Stimulated activated CD8-positive, alpha-beta memory T cell treated with anti-CD3 and anti-CD28 coated beads, Interleukin-15, amount 100 ng/mL, for 1 hour (primary cell): ENCODE measurements at places on chromosomes 11 and 22.

DNA sequence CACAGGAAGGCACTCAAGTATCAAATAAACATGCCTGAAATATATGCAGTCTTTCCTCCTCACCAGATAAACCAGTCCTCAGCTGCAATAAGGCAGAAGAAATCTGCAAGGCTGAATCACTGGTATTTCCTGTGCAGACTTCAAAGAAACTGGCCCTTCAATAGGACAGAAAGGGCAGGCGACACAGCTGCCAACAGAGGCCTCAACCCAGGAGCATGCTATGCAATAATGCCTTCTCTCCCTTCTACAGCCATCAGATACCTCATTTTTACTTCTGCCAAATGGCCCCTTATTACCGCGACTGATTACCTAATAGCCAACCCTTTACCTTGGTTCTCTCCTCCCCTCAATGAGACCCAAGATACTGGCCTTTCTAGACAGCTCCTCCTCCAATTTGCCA is 8.0 kb downstream of the NUMA1 start:
- DNase-seq: no peak

DNA sequence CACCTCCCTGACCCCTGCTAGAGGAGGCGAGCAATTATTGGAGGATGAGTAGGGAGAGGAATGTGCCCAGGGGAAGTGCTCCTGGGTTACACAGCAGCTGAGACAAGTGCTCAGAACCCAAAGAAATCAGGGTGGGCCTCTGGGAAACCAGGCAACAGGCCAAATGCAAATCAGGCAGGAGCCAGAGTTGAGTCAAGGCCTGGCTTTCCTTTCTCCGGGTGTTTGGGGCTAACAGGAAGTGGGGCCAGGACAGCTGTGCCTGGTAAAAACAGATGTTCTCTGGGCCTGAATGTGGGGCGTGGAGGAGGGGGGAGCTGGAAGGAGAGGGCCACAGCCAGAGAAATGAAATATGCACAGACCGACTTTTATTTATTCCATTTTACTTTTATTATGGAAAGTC is 22.0 kb downstream of the MFNG start:
- DNase-seq: no peak

GRCh38 chr11:105357764-105358163 is 218.2 kb upstream of the CARD18 start:
- DNase-seq: no peak

DNA sequence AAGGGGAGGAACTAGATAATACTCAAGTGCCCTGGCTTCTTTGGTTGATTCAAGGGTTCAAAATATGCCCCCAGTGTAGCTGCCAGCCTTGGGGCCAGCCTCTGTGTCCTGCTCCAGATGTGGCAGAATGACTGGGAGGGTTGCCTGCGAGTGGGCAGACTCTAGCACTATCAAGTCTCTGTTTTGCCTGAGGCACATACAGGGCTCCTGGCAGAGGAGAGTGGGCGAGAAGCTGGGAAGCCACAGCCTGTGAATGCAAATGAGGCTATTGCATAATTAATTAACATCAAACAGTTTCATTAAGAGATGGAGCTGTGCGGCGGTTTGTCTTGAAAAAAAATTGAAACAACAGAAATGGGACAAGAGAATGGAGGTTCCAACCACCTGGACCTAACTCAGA is 50.8 kb downstream of the BUD13 start:
- no peak for DNase-seq

GRCh38 chr11:113685654-113686359 is 20.3 kb downstream of the TMPRSS5 start:
- DNase-seq: no peak

DNA sequence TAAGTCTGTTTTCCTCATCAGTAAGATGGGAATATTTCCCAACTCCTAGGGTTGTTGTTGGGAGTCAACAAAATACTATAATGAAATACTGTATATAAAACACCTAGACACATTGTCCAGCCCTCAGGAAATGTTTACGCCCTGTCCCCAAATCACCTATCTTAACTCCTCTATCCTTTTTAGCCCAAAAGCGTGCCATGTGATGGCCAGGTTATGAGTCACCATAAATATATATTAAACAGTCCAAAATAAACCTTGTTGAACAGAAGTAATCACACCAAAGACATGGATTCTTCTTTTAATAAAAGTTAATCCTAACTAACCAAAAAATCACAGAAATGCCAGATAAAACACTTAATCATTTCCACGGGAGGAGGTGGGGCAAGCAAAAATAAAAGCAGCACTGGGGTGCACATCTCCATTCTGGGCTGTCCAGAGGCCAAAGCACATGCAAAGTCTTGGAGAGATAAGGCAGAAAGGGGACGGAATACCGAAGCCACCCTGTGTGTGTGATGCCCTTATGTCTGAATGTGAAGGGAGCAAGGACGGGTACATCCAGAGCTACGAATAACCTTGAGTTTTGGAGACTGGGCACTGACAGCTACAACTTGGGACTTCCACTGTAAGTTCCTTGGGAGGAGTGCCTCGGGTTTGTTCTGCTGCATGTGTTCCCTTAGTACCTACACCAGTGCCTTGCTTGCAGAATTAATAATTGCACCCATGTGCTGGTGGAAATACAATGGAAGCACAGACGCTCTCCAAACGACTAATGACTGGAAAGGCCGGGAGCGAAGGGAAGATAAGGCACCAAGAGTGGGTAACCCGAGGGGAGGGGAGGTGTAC is 1.1 kb downstream of the OSBP start:
- DNase-seq: no peak

DNA sequence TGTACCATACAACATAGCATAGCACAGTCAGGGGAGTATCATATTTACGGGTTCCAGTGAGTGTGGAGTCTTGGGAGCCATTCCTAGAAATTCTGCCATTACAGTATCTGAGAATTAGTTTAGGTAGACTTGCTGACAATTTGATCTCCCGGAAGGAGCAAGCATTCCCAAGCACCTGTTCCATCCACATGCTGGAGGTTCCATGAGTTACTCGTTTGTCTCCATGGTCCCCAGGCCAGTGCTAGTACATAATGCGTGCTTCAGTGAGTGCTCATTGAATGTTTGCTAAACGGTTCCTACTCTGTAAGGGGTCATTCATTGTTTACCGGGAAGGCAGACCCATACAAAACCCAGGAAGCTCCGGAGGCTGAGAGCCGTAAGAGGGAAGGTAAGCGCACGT is 27.4 kb upstream of the MYOD1 start:
- no peak for DNase-seq

GRCh38 chr11:76459299-76459698 is 14.5 kb downstream of the EMSY start:
- DNase-seq: no peak

GRCh38 chr11:118522571-118523072 is 4.7 kb upstream of the TTC36 start:
- DNase-seq: no peak

DNA sequence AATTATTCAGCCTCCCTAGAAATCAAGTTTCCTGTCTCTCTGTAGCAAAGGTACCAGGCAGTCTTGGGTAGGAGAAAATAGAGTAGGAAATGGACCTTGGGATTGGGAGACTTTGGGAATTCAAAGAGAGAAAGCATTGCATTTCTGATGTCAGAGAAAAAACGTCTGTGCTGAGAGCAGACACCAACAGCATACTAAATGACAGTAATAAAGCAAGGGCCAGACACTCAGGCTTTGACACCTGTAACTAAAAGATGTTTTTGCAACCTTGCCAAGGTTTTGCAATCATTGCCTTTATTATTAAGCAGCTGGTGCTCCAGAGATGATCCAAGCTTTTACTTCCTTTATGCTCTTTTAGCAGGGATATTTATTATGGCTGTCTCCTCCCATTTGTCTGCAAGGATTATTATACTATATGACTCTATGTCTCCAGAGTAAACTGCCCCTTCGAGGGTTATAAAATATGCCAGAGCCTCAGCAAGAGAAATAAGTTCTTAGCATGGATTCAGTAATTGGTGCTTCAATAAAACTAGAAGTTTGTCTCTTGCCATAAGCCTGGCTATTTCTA is 85.2 kb upstream of the GRAMD1B start:
- DNase-seq: no peak

DNA sequence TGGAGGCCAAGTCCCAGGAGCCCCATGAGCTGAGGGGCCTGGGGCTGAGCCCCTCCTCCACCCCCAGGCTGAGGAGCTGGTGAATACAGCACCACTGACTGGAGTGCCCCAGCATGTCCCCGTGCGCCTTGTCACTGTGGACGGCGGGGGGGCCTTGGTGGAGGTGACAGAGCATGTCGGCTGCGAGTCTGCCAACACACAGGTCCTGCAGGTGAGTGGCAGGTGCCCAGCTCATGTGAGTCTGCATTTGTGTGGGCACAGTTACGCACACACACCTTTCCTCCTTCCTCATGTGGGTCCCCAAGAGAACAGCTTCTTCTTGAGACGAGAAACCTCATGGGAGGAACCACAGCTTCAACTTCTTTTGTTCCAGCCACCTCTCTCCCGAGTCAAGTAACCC is 7.7 kb downstream of the TMEM132A start:
- no peak for DNase-seq

DNA sequence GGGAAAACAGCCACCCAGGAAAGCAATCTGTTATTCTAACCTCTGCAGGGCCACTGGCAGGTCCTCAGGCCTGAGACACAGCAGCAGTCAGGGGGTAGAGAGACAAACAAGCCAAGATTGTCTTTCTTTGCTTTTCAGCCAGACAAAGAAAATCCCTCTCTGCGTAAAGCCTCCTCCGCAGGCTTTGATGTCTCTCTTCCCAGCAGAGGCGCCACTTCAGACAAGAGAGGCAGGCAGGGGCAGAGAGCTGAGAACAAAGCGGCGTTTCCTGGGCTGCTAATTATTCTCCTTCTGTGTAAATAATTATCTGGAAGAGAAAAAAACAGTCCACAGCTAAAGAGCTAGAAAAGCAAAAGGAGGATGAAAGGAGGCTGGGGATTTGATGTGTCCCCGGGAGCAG is 102.7 kb upstream of the SEZ6L start:
- no peak for DNase-seq

DNA sequence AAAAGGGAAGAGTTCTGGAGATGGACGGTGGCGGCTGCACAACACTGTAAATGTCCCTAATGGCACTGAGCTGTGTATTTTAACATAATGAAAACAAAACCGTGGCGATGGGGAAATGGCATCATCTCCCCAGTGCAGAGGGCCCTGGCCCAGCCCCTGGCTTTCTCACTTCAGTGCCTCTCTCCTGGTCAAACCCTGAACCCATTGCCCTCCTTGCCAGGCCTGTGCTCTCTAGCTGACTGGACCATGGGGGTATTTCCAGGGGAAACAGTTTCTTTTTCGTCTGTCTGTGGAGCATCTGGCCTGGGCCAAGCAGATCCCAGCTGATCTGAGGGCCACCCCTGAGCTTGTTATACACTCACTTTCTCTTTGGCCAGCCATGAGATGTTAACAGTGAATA is 17.4 kb upstream of the NAP1L4 start:
- DNase-seq: no peak

DNA sequence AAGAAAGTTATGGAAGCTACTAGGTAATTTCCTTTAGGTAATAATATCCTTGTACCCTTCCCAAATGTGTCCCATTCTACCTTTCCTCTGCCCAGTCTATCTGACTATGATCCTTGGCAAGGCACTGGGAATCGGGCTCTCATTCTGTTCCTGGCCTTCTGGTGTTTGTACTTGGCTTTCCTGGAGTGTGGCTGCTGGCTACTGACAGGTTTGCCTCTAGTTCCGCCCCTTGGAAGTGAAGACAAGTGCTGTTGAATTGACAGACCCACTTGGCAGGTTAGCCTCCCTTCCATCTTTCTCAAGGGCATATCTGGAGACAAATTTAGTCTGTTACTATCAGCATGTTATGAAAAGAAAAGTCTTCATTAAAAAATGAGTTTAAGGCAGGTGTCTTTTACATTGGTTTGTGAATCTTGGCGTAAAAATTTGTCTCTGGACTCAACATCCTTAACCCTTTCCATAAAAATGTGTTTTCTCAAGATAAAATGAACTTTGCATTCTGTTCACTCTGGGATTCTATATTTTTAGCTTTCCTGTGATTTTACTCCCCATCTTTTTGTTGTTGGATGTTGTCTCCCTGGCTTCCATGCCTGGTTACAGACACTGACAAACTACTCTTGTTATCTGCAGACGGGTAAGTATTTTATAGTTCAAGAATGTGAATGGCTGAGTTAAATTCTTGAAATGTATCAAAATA is 287.4 kb upstream of the PDGFD start:
- no peak for DNase-seq
